Smooth muscle cell of the coronary artery (primary cell): ENCODE measurements at places on chromosomes 7 and 10. TPM values are rescaled to one million over a fixed set of nuclear protein-coding genes. Genes with fewer than 3 reads are reported as not detected.

The ALOX5 gene
- not detected in 2 replicates for total RNA-seq

The SMO gene
- 18.5 and 22.7 TPM in 2 replicates for total RNA-seq

The ZNF503 gene
- total RNA-seq: 1.6 and 3.6 TPM in 2 replicates

The SPDYE16 gene
- 0.12 and 0.15 TPM in 2 replicates for total RNA-seq

The CALD1 gene
- 270 and 510 TPM in 2 replicates for total RNA-seq

The SUN3 gene
- total RNA-seq: not detected in 2 replicates

The KIFBP gene
- 16.0 and 30.9 TPM in 2 replicates for total RNA-seq

The AKR1C3 gene
- total RNA-seq: 132 and 308 TPM in 2 replicates

The TBXAS1 gene
- total RNA-seq: 0.60 TPM in 1 of 2 replicates, not detected in the other

The NUTM2E gene
- total RNA-seq: under 0.01 TPM in 1 of 2 replicates, not detected in the other

The FERD3L gene
- total RNA-seq: not detected in 2 replicates

The MRPS17 gene
- 6.7 and 15.7 TPM in 2 replicates for total RNA-seq

The ZNF727 gene
- 0.15 and 0.35 TPM in 2 replicates for total RNA-seq

The NEUROG3 gene
- not detected in 2 replicates for total RNA-seq

The CDK1 gene
- total RNA-seq: 0.12 and 10.9 TPM in 2 replicates

The RAPGEF5 gene
- total RNA-seq: 1.7 and 1.9 TPM in 2 replicates

The PARD3 gene
- 34.9 and 41.4 TPM in 2 replicates for total RNA-seq

The H2BK1 gene
- not detected in 2 replicates for total RNA-seq

The KIN gene
- 2.3 and 4.1 TPM in 2 replicates for total RNA-seq

The PHYHIPL gene
- not detected in 2 replicates for total RNA-seq

The TMEM229A gene
- total RNA-seq: 0.23 and 0.38 TPM in 2 replicates

The IGF2BP3 gene
- total RNA-seq: 5.1 and 40.6 TPM in 2 replicates

The HKDC1 gene
- 0.35 and 1.1 TPM in 2 replicates for total RNA-seq

The CPA2 gene
- 0.08 TPM in 1 of 2 replicates, not detected in the other for total RNA-seq

The OR2A12 gene
- not detected in 2 replicates for total RNA-seq

The PANK1 gene
- 2.6 and 6.0 TPM in 2 replicates for total RNA-seq

The GFRA1 gene
- total RNA-seq: under 0.01 and 0.35 TPM in 2 replicates

The MGMT gene
- 26.0 and 34.9 TPM in 2 replicates for total RNA-seq

The HYAL4 gene
- total RNA-seq: not detected in 2 replicates

The COL13A1 gene
- 4.0 and 34.8 TPM in 2 replicates for total RNA-seq

The STAMBPL1 gene
- total RNA-seq: 8.3 and 29.6 TPM in 2 replicates

The GHRHR gene
- total RNA-seq: not detected in 2 replicates

The HEPACAM2 gene
- total RNA-seq: under 0.01 TPM in 1 of 2 replicates, not detected in the other

The ATP6V0A4 gene
- 0.08 TPM in 1 of 2 replicates, not detected in the other for total RNA-seq

The TMEM130 gene
- total RNA-seq: 0.12 and 0.23 TPM in 2 replicates

The PRLHR gene
- not detected in 2 replicates for total RNA-seq

The LBX1 gene
- total RNA-seq: not detected in 2 replicates

The APBB1IP gene
- 5.9 TPM in 1 of 2 replicates, not detected in the other for total RNA-seq

The BMPER gene
- 56.5 and 70.4 TPM in 2 replicates for total RNA-seq

The KLF14 gene
- total RNA-seq: not detected in 2 replicates

The TASOR2 gene
- total RNA-seq: 21.5 and 52.2 TPM in 2 replicates

The PON1 gene
- not detected in 2 replicates for total RNA-seq
